ENCODE measurements at places on chromosomes 5 and 9.

DNA sequence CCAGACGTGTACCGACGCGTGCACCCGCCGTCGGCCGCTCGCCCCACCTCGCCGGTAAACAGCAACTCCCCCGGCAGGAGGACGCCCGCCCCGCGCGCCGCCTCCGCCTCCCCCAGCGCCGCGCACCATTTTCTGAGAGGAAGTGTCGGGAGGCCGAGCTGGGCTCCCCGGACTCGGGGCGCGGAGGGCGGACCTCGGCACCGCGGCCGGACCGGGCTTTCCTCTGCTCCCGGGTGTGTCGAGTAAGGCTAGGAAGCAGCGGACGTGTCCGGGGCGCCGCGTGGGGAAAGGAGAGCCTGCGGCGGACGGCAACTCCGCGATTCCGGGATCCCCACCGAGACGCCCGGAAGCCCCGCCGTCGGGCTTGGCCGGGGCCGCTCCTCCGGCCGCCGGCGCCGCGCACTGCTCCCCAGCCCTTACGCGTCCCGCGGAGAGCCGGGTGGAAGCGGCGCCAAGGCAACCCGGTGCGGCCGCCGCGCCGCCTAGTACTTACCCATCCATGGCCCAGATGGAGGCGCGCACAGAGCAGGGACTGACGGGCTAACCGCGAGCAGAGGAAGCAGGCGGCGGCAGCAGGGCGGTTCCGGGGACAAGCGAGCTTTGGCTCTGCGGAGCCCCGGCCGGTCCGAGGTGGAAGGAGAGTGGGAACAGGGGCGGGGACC lies at the start of gene PTBP3:
Gene PTBP3 (minus strand): TSS at position 643 of the 662 bp plus-strand sequence. CDS start 35,754 bp downstream, outside the sequence.
- peak; percentile 64 for DNase-seq

DNA sequence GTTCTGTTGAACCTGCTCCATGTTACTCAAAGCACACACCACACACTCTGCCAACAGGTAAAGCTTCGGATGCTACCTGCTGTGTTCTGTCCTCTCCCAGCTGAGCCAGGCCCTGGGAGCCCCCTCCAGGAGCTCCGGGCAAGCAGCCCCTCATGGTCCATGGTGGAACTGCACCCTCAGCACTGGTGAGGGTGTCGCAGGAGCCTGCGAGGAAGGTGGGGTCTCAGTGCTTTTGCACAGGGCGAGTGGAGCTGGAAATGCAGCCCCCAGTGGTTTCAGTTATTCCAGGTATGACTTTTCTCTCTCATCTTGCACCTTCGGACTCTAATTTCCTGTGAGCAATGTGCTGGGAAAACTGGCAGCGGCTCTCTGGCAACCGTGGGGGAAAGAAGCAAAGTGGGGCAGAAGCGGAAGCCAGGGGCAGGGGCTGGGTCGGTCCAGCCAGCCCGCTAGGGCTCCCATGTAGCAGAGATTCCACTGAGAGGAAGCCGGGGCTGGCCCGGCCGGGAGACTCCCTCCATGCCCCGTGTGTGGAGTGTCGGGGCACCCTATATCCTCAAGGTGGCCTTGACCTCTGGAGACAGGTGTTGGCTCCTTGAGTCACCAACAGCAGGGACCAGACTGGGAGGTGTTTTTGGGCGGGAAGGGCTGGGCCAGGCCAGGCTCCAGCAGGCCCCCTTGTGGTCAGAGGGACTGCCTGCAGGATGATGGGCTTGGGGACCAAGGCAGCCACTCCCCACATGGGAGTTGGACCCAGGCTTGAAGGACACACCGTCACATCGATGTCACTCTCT lies 75.6 kb upstream of the PRSS3 start:
- no peak for DNase-seq

DNA sequence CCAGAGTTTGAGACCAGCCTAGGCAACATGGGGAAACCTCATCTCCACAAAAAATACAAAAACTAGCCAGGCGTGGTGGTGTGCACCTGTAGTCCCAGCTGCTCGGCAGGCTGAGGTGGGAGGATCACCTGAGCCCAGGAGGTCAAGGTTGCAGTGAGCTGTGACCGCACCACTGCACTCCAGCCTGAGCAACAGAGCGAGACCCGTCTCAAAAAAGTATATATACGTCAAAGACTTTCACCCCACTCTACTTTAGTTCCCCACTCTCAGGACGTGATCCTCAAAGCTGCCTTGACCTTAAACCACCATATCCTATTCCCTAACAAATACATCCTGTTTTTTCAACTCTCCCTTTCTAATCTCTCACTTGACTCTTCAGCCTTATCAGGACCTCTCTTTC lies 41.0 kb downstream of the PCDHGC5 start:
- no peak for DNase-seq

GRCh38 chr5:127260686-127261085 lies 29.9 kb upstream of the MEGF10 start:
- no peak for DNase-seq

DNA sequence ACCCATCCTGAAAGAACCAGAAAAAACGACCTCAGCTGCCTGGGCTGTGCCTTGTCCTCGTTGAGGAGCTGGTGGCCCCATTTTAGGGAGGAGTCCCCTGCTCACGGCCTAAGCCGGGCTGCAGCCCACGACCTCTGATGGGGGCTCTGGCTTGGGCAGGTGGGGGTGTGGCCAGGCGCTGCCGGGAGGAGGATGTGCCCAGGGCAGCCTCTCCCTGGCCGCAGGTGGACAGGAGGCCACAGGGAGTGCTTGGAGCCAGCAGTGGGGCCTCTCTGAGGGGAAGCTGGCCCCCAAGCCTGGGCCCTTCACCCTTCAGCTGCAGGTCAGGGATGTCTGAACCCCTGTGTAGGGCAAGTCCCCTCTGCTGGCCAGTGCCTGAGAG lies 2.5 kb downstream of the DIPK1B start:
- DNase-seq = no peak

GRCh38 chr5:43073597-43074546 lies 33.8 kb upstream of the ANXA2R start:
- peak; percentile 19 for DNase-seq

DNA sequence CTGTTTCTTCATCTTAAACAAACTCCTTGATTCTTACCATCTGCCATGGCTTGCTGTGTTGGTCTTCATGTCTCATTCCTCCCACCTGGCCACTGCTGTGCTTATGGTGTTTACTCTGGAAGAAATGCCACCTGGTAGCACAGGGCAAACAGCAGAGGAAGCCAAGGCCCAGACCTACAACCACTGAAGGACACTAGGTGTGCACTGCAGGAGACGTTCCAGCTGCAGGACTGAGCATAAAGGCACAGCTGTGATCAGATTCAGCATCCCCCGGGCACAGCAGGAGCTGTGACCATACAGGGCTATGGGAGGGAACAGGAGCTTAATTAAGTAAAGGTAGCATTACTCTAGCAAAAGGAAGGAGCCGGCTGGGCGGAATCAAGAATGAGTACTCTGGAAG lies 12.6 kb upstream of the GNAQ start:
- DNase-seq = no peak

GRCh38 chr5:77797136-77797535 lies 21.0 kb upstream of the TBCA start:
- no peak for DNase-seq

DNA sequence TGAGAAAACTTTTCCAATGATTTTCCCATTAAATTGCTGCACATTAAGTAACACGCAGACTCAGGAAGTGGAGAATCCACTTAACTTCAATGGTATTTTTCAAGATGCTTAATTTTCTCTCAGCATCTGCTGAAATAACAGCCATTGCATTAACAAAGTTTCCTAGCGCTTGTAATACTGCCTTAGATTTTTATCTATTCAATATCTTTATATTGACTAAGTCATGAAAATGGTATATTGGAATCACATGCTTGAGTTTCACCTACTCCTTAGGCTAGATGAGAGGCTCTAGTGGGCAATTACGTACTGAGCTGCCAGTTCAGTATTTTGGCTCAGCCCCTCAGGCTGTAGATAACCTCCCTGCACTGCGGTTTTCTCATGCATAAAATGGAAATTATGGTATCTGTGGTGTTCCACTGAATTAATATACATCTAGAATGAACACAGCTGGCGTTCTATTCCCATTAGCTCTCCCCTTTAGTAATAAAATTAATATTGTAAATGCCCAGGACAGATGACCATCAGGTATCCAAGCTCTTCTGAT lies 112.9 kb downstream of the MTX3 start:
- DNase-seq = no peak

DNA sequence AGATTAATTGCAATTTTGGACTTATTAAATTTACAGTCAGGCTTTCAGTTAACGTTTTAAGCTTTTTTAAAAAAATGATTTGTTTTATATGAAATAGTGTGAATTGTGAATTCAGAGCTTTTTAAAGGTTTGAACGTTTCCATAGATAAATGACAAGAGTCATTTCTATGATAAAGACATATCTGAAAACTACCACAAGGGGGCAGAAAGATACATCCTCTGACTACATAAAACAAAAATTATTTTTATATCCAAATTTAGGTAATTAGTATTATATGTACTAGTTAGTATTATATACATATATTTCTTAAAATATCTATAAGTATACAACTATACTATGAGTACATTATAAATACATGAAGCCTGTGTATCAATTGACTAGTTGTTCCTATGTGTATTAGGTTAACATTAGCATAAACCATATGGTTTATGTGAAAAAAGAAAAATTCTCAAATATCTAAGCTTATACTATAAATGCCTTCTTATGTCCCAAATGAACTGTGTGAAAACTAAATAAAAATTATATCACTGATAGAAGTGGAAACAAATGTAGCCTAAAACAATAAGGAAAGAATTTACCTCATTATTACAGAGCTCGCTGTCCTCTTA lies 155.2 kb downstream of the MEF2C start:
- DNase-seq = peak; percentile 40

GRCh38 chr9:89375191-89375760 lies 57.0 kb downstream of the SECISBP2 start:
- peak; percentile 53 for DNase-seq

DNA sequence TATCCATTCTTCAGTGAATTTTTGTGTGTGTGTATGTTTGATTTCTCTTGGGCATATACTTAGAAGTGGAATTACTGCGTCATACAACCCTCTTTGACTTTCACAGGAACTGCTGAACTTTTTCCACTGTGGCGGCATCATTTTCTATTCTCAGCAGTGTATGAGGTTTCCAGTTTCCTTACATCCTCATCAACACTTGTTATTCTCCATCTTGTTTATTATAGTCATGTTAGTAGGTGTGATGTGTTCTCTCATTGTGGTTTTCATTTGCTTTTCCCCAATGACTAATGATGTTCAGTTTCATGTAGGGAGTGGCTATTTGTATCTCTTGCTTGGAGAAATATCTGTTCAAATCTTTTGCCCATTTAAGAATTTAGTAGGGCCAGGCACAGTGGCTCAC lies 2.6 kb downstream of the ZNF79 start:
- DNase-seq = no peak

DNA sequence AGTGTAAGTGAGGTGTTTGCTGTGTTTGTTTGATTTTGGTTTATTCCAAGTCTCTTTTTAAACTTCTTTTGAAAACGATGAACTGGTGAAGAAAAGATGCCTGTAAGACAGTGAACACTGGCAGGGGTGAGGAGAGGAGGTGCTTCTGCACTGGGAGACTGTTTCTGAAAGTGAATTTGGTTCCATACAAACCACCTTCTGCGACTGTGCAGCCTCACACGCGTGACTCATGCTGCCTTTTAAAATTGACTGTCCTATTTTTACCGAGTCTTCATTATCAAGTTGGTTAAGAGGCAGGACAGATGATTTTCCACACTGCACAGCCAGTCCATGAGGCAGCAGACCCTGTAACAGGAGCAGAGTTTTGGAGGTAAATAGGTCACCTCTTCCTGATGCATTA lies 340.6 kb downstream of the MTRR start:
- peak; percentile 5 for DNase-seq

DNA sequence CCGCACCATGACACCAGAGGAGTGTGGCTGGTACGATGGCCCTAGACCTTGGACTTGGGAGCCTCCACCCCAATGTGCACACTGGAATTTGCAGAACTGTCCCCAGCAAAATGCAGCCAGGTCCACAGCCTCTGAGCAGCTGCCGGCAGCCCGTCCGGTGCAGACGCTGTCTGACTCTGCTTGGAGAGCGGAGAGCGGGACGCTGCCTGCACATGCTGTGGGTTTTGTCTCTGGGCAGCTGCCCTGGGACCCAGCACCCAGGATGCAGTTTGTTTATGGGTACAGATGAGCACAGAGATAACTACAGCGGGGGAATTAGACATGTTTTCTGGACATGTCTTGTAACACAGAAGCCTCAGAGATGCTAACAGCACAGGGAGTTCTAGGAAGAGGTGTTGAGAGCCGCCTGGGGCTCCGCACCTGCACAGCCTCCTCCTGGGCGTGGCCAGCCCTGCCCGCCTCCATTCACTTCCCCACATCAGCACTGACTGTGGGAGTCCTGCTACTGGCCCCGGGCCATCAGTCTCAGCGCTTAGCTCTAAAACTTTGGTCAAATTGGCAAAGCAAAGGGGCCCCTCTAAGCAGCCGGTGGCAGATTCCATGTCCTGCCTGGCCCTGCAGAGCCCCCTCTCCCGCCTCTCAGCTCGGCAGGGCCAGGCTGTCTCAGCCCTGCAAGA lies 159.6 kb downstream of the IRX2 start:
- no peak for DNase-seq

DNA sequence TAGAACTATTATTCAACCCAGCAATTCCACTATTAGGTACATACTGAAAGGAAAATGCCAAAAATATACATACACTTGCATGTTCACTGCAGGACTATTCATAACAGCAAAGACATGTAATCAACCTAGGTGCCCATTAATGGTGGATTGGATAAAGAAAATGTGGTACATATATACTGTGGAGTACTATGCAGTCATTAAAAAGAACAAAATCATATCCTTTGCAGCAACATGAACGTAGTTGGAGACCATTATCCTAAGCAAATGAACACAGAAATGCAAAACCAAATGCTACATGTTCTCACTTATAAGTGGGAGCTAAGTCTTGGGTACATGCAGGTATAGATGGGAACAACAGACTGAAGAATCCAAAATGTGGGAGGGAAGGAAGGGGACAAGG lies 67.7 kb downstream of the ELOVL7 start:
- DNase-seq = no peak
